Activated T-helper 2 cell treated with anti-CD3 and anti-CD28 coated beads, Interferon-gamma antibody, Interleukin-2, Interleukin-4, amounts not matched to agents 10 μg/mL and 5 μg/mL and 100 μg/mL, durations not matched to agents 14 hours and 24 hours and 36 hours (primary cell): ENCODE measurements at places on chromosomes 3 and 15. TPM values are rescaled to one million over a fixed set of nuclear protein-coding genes. Genes with fewer than 3 reads are reported as not detected.

GRCh38 chr3:128128251-128128650, 4.6 kb upstream of the RUVBL1 start:
- H3K27ac ChIP-seq: no peak overlapping the region
- H3K27me3 ChIP-seq: peaks cover 4% of the 10 kb centered on the region
- H3K4me3 ChIP-seq: no peak overlapping the region
- peaks cover 8% of the 10 kb centered on the region for H3K4me1 ChIP-seq
- DNase-seq: no peak

GRCh38 chr15:87620393-87620792, 636.1 kb downstream of the NTRK3 start:
- H3K36me3 ChIP-seq: no peaks in the 10 kb centered on the region
- no peaks in the 10 kb centered on the region for H3K27me3 ChIP-seq
- H3K4me1 ChIP-seq: peaks cover 7% of the 10 kb centered on the region
- H3K4me3 ChIP-seq: no peak overlapping the region
- DNase-seq: no peak
- no peak overlapping the region for H3K27ac ChIP-seq

GRCh38 chr3:190205739-190206138, 85.0 kb upstream of the P3H2 start:
- H3K27ac ChIP-seq: peak overlapping the region; percentile 31
- no peaks in the 10 kb centered on the region for H3K36me3 ChIP-seq
- peaks cover 9% of the 10 kb centered on the region for H3K27me3 ChIP-seq
- peaks cover 11% of the 10 kb centered on the region for H3K4me1 ChIP-seq
- no peak overlapping the region for H3K4me3 ChIP-seq

DNA sequence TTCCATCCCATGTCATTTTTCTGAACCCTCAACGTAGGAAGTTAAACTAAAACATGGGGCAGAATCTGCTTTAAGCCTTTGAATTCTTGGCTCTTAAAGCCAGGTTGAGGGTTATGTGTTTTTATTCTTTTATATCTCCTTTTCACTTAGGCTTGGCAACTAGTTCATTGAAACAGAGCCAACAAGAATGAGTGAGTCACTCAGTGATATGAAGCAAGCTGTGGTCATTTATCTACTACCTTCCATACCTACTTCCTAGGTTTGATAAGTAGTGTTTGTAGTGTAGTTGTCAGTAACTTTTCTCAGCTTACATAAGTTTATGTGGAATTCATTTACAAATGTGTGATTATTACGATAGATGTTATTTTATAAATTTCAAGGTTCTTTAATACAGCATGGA, 67.4 kb downstream of the SNRPN start:
- no peaks in the 10 kb centered on the region for H3K4me1 ChIP-seq
- H3K4me3 ChIP-seq: no peak overlapping the region
- DNase-seq: no peak

The CASR gene
- not detected in 2 replicates for total RNA-seq

The RPUSD2 gene
- total RNA-seq: 18.6 and 18.8 TPM in 2 replicates

The P2RY14 gene
- 0.18 and 0.34 TPM in 2 replicates for total RNA-seq
